Activated CD8-positive, alpha-beta memory T cell treated with anti-CD3 and anti-CD28 coated beads for 1 hour (primary cell): ENCODE measurements at places on chromosomes 6 and 20.

- no peak for DNase-seq
Measured at GRCh38 chr6:115932481-115932880, 128.2 kb downstream of the FRK start.

GRCh38 chr6:14555804-14556203 lies 438.2 kb downstream of the CD83 start:
- no peak for DNase-seq

DNA sequence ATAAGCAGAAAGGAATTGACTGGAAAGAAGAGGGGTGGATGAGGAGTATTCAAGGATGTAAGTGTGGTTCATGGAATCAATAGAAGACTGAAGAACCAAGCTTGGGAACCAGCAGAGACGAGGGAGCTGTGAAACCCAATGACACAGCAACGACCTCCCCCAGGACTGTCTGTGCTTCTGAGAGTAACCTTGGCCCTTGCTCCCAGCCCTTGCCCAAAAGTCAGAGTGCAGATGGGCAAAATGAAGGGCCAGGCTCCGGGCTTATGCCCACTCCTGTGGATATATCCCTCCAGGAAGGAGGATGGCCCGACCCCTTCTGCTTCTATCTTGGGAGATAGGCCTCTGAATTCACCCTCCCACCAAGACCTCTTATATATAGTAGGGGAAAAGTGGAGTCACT lies 24.9 kb downstream of the FAM50B start:
- no peak for DNase-seq

DNA sequence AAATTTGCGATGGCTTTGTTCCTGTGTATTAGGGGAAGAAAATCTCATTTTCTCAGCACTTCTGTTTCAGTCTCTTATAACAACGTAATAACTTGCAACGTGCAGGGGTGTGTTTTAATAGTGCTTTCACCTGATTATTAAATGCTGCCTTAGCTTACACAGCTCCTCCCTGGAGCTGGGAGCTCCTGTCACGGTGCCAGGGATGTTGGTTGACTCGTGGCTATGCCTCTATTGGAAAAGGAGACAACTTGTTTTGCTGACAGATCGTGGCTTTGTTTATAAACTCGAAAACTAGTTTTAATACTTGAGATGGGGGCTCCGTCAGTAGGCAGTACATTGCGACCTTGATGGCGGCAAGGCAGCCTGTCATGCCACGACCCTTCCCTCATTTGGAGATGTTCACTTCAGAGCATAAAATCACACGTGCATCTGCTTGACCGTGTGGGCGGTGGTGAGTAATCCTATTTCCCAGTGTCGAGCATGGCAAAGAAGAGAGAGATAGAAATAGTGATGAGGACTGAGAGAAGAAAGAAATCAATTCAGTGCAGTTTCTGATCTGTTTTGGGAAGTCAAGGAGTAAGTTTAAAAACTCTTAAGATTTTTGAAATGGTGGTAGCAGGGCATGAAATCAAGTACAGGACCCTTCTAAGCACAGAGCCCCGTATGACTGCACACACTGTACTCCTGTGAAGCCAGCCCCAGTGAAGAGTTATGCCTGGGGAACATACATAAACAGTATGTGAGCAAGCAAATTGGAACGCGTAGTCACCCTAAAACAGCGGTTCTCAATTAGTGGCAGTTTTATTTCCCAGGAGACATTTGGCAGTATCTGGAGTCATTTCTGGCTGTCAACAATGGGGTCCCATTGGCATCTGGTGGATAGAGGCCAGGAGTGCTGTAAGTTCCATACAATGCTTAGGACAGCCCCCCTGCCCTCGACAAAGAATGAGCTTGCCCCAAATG lies 147.2 kb downstream of the DOK5 start:
- DNase-seq: no peak

- DNase-seq: no peak
Measured at GRCh38 chr6:41477572-41477971, 68.6 kb upstream of the FOXP4 start.

GRCh38 chr20:58469616-58470015 lies 45.6 kb downstream of the APCDD1L start:
- no peak for DNase-seq

DNA sequence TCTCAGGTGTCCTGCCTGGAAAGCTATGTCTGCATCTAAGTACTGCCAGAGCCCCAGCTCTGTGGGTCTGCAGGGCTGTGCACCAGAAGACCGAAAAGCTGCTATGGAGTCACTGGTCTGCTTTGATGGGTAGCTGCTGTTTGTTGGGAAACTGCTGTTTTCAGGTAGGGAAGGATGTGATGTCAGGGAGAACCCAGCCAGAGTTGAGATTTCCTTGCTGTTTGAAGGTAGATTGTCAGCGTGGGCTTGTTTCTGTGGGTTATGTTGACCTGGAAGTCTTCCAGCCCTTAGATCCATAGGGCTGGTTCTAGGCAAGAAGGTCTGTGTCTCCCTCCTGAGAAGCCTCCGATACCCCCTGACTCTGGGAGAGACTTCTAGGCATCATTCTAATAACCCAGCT lies 12.2 kb upstream of the SHLD1 start:
- DNase-seq: no peak

DNA sequence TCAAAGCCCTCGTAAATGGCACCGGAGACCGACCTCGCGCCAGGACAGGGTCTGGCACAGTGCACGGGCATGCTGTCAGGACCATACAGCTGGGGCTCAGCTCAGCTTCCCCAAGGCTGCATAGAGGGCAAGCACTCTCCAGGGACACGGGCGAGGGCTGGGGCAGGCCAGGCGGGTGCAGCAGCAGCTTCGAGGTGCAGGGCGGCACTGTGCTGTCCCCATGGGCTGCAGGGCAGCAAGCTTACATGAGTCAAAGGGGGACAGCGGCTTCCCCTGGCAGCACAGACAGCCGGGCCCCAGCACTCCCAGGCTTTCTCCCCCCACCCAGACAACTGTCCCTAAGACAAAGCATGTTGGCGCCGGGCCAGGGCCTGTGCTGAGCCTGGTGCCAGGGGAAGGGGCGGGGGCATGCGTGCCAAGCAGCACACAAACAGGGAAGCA lies 25.7 kb downstream of the PSMG4 start:
- no peak for DNase-seq
